ENCODE measurements at places on chromosomes 7 and 10.
A peak's percentile ranks its signal among the peaks of the same experiment; 100 is the strongest.

DNA sequence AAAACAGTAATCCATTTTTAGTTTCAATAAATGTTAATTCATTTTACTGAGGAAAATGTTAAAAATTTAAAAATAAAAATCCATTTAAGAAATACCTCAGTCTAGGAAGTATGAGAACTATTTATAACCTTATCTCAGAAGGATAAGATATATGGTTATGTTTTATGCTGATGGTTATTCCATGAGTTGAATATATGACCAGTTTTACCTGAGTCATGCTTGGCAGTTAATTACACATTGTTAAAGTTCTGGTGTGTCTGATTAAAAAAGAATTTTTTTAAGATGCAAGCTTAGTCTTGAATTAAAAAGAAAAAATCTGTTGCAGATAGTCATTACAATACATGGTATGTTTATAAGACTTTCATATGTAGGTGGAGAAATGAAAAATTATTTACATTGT lies 191.7 kb downstream of the ARL4A start:
- no peak for DNase-seq

DNA sequence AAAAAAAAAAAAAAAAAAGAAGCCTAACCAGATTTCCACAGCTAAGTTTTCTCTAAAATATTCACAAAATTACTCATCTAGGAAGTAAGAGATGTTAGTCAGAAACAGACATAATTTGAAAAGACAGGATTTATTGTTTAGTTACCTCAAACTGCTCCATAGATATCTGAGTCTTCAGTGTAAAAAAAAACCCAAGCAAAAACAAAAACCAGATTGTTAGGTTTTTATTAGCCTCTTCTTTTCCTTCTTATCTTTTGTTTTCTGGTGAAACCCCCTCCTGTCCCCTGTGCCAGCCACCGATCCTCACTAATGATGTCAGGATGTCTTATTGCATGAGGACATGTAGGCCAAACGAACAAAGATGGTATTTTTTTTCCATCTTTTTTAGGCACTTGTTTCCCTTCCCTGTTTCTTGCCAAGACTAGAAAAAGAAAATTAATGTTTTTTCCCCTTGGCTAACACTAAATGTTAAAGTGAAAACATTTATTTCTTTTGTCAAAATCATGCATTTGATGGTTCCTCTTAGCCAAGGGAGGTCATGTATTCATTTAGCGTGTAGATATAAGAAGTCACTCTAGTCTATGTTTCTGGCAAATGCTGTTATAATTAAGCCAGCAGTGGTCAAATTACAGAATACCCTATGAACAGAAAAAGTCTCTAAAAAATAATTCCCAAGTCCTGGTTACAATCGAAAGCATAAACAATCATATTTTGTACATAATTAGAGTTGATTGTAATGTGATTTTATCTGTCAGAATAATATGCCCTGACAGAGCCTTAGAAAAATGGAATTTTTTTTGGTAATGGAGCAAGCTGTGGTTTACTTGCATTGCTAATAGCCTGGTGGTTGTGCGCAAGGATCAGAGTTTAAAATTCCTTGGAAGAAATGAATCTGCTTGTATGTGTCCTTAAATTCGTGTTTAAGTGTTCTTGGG lies 702.4 kb upstream of the FZD8 start:
- DNase-seq, result no peak

DNA sequence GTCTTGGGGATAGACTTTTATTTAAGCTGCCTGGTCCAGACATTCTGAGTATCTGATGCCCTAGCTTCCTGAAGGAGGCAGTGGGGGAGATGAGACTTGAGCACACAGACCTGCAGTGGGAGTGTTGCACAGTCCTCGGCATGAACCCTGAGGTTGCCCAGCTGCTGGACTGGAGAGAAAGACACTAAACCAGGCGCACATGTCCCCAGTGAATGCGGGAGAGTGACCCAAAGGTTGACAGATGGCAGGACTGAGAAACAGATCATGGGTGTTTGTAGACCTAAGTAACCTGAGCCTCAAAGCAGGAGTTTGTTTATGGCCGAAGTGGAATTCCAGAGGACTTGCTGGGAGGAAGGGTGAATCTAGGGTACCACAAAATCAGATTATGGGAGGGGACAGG lies 15.7 kb upstream of the MSRB2 start:
- no peak for DNase-seq

GRCh38 chr10:132904814-132905649 lies 37.3 kb downstream of the CFAP46 start:
- DNase-seq, result peak; percentile 27

DNA sequence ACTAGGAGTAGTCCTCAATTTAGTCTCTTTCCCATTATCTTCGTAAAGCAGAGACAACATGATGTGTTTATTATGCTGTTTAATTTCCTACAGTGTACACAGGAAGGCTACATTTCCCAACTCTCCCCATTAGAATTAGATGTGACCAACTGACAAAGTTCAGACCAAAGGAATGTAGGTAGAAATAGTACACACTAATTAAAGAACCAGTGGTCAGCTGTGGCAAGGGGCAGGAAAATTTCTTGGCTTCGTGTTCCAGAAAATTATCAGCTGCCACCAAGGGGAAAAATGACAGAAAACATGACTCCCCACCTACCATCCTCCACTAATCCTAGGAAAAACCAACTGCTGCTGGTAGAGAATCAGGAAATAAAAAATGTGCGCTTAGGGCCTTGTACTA lies 125.6 kb downstream of the PPP1R3A start:
- DNase-seq, result no peak

GRCh38 chr7:15280078-15280733 lies 281.6 kb downstream of the AGMO start:
- DNase-seq, result no peak

GRCh38 chr7:116776610-116777289 lies 85.6 kb upstream of the CAPZA2 start:
- DNase-seq, result no peak

DNA sequence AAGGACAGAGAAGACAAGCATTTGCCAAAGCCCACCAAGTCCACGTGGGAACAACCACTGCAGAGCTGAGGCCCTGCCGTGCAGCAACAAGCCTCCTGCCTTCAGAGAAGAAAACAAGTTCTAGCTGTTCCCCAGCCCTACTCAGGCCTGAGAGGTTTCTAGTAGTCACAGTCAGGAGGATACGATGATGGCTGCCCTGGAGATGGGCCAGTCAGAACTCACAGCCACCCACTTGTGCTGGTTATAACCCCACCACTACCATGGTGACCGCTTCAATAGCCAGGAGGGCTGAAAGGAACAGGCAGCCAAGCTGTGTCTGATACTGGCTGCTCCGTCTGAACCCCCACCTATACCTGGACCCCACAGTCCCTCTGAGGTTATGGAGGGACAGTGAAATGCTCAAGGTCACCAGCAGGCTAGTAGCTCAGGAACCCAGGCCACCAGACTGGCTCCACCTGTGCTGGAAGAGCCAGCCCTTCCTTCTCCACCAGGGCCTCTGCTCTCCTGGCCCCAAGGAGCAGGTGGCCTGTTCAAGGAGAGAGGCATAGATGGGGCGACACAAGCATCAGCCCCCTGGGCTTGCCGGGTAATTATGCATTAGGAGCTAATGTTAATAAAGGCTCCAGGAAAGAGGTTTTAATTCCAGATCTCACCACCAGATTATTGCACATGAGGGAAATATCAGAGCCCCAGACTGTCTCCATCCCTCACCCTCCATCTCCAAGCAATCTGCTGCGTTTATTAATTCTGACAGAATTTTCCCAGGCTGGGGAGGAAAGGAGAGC lies 125.8 kb upstream of the PCBD1 start:
- no peak for DNase-seq

GRCh38 chr7:132171130-132171576 lies 405.1 kb downstream of the PLXNA4 start:
- no peak for DNase-seq

- no peak for DNase-seq
These were observed 314.5 kb downstream of the CAMK1D start for GRCh38 chr10:12663863-12664262.

DNA sequence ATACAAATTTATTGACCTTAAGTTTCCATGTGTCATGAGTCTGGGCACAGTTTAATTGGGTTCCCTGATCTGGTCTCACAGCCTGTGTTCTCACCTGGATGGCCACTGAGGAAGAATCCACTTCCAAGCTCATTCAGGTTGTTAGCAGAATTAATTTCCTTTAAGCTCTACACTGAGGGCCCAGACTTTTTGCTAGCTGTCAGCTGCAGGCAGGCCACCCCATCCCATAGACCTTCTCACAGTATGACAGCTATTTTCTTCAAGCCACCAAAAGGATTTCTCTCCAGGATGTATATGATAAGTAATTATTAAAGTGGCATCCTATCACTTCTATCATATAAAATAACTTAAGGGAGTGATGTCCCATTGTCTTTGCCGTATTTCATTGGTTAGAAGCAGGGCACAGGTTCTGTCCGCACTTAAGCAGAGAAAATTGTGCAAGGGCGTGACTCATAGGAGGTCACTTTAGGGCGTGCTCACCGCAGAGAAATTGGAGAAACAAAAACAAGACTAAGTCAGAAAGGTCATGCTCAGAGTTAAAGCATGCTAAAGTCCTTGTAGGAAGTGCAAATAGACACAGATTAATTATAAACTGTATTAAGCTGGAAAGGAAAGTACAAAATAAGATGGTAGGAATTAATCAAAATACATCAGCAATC lies 109.9 kb downstream of the AHR start:
- DNase-seq, result no peak

DNA sequence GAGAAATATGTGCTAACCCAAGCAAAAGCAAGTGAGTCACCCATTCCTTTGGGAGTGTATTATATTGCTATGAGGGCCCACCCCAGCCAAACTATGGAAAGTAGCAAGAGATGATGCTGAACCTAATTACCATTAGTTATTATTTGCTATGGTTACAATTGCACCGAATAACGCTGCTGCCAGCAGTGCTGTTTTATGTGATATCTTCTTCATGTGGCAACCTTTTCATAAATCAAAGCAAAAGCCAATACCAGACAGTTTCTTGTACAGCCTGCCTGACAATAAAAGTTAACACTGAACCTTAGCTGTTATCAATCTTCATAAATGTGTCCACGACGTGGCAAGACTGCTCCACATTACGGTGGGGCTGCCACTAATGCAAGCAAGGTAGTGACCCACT lies 241.7 kb upstream of the PLXNA4 start:
- DNase-seq, result no peak

DNA sequence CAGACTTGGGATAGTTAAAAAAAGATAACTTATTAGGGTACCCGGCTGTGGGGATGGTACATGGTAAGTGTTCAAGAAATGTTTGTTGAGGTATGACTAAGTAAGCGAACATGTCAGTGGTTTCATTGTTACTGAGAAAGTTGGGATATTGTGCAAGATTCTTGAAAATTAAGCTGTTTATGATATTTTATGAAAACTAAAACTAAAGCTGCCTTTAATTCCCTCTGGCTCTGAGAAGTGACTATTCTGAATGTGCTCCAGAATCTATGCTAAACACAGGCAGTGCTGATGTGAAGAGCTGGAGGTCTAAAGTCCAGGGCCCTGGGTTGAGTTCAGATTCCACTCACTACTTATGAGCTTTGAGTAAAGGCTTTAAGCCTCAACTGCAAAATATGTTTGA lies 72.9 kb downstream of the AOAH start:
- DNase-seq, result no peak

DNA sequence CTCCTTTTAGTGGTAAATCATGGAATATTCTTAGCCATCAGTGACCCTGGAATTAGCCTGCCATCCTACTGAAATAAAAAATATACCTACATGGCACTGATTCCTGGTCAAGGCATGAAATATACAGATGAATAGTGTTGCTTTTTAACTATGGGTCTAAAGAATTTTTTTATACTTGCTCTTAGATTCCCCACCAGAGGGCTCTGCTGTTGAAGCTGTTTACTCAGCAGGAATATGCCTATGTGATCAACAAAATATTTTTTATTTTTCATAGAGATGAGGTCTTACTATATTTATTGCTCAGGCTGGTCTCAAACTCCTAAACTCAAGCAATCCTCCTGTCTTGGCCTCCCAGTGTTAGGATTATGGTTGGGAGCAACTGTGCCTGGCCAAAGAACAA lies 13.5 kb downstream of the ZC3HC1 start:
- no peak for DNase-seq

DNA sequence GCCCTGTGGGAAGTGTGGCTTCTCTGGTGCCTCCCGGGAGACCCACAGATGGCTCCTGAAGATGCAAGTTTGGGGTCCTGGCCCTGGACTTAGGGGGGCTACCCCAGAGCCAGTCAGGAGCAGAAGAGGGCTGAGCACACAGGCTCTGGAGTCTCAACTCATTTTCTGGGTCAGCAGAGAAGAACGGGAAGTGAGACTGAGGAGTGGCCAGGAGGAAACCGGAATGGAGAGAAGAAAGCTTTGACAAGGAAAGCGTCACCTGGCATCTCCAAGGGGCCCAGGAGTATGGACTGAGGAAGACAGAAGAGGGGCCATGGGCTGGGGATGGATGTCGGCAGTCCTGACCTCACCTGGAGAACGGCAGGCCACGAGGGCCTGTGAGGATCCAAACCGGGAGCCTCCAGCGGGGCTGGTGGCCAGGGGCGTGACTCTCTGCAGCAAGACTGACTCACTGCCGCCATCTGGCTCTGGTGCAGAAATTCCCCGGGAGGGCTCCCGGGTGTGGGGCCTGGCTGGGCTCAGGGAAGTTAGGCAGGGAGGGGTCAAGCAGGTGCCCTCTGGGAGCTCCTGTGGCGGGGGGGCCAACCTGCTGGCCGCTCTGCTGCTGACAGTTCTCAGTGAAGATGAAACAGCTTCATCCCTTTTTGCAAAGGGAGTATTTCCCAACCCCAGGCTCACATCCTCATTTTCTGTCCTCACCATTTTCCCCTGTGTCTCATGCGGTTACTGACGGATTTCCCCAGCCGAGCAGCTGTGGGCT lies 23.6 kb downstream of the DAGLB start:
- DNase-seq, result no peak

DNA sequence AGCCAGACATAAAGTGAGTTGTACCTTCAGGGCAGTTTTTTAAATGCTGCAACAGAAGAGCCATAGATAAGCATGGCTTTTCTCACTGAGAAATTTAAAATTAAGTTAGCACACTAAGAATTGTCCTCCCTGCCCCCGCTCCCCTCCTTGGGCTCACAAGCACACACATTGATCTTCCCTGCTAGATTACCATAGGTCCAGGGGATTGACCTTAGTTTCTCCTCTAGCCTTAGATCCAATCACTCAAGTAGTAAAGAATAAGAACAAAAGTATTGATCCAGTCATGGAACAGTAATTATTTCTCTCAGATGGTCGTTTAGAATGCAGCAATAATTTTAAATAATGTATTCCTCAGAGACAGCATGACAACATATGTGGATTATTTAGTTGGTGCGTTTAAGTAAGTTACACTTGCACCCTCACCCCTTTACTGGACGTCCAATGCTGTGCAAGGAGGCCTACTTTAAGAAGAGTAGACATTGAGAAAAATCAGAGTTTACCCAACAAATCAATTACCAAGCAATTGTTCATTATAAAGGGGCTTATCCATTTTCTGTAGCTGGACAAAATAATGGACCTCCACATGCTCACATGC lies 683.5 kb upstream of the GALNT17 start:
- DNase-seq, result no peak

- no peak for DNase-seq
These were observed 107.5 kb upstream of the ANLN start for GRCh38 chr7:36281945-36282717.

Data from stimulated activated CD8-positive, alpha-beta memory T cell treated with anti-CD3 and anti-CD28 coated beads, Interleukin-15, amount 100 ng/mL, for 48 hours (primary cell).